Hepatocyte (in vitro differentiated cells): ENCODE measurements at places on chromosomes 4 and X.

- DNase-seq = no peak
Observed at GRCh38 chr4:78355306-78355705, 196.3 kb upstream of the ANXA3 start.

DNA sequence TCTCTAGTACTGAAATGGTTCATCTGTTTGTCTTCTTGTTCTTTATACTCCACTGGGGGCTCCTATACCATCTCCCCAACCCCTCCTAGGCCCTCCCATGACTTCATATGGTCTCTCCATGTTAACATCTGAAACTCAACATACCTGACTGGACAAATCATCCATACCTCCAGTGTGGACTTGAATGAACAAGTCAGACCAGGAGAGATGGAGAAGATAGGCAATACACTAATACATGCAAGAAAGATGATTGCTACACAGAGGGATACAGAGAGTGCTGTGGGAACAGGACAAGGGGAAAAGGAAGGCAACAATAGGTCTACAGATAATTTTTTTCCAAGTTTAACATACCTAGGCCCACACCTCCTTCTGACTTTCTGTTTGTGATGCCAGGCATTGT is 175.1 kb downstream of the FHIP1A start:
- DNase-seq = no peak

DNA sequence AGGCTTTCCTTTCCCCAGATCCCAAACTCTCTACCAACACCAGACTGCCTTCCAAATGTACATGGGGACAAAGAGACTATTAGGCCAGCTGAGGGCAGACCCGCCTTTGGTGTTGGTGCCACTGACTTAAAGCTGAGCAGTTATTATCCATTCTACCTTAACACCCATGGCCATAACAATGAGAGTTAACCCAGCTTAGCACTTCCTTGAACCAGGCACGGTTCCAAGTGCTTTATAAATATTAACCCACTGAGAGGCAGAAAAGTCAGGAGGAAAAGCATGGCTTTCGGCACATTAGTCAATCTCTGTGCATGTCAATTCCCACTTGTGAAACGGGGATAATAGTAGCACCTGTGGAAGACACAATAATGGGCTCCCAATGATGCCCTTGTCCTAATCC is 243.1 kb upstream of the ANXA3 start:
- DNase-seq = no peak

GRCh38 chr4:129614611-129615010 is 518.7 kb downstream of the C4orf33 start:
- no peak for DNase-seq

- DNase-seq = peak; percentile 45
Observed at GRCh38 chrX:97389761-97390192, 506.1 kb downstream of the RPA4 start.

DNA sequence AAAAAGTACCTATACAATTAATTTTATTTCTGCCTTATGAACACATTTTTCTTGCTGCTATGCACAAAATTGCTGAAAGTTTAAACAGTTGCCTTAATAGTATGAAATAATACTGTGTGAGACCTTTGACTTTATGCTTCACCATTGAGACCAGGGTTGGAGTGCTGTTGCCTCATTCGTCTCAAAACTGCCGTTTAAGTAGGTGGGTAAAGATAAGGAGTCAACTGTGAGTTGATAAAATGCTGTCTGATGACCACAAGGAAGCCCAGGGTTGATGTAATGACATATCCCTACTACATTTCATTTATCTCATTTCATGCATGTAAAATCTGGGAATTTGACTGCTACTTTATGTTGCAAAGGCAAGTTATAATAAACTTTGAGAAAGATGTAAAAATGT is 23.4 kb downstream of the STK26 start:
- DNase-seq = no peak

GRCh38 chrX:76148753-76149152 is 24.1 kb upstream of the PBDC1 start:
- DNase-seq = peak; percentile 12

GRCh38 chrX:153631907-153632594 is 15.0 kb upstream of the DUSP9 start:
- no peak for DNase-seq

DNA sequence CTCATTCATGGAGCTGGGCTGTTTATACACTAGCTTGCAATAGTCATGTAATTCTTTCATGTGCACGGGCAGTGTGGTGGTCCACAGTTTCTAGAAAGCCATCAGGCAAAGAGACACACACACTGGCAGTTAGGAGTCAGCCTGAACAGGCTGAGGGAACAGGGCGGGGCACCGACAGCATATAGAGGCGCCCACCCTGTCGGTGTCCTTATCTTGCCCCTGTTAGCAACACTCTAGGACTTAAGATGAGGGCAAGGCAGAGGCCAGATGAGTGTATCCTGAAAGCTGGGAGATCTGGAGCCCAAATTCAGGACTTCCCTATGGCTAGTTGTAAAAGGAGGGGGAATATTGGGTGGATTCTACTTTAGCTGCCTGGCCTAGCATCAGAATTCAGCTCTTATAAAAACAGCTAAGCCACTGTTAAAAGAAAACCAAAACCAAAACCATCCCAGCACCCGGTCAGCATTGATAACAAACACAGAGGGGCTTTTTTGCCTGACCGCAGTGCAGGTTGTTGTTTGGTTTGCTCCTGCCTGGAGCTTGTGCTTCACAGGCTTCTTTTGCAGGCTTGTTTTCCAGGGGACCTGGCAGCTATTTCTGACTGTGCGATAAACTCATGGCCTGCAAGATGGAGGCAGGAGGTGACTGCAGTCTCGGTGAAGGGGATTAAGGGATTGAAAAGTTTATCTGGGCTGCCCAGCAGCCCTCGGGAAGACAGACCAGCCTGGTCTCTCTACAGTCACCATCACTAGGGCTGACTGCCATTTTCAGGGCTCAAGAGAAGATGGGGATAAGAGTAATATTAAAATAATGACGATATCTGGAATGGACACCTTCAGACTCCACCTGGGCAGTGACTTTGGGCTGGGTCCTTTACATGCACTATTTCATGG is 638.9 kb downstream of the MID1IP1 start:
- DNase-seq = no peak

- DNase-seq = no peak
Observed at GRCh38 chr4:110527156-110527555, 51.2 kb downstream of the ENPEP start.

- peak; percentile 38 for DNase-seq
Observed at GRCh38 chr4:150582873-150583286, 929 bp downstream of the MAB21L2 start.

DNA sequence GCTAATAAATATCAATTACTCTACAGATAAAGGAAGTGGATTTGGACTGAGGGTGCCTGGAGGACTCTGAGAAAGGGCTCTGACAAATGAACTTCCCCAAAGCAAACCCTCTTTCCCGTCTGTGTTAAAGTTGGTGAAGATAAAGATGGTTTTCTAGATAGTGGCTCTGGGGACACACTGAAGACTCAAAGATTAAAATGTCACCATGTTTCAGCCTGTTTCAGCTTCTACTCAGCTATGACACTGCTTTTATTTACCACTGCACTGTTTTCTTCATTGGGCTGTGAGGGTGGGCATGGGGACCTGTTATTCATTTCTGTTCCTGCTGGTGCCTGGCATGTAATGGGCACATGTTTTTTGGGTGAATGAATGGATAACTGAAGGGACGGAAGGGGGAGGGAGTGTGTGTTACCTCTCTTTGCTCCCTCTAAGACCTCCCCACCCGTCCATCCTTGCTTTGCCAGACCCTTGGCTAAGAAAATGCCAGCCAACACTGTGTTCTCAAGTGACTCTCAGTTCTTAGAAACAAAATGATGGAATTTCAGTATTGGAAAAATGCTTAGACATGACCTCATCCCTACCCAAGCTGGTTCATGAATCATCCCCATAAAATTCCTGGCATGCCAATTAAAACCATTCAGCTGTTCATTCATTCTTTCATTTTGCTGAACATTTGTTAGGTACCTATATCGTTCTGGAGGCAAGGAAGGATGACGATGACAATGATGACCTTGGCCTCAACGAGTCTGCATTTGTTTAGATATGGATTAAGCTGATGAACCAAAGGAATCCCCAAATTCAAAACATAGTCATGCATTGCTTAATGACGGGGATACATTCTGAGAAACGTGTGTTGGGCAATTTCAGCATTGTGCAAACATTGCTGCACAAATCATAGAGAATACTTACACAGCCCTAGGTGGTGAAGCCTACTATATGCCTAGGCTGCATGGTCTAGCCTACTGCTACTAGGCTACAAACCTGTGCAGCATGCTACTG is 13.4 kb upstream of the STK32B start:
- peak; percentile 42 for DNase-seq

GRCh38 chrX:110210417-110211139 is 107.3 kb downstream of the AMMECR1 start:
- no peak for DNase-seq

DNA sequence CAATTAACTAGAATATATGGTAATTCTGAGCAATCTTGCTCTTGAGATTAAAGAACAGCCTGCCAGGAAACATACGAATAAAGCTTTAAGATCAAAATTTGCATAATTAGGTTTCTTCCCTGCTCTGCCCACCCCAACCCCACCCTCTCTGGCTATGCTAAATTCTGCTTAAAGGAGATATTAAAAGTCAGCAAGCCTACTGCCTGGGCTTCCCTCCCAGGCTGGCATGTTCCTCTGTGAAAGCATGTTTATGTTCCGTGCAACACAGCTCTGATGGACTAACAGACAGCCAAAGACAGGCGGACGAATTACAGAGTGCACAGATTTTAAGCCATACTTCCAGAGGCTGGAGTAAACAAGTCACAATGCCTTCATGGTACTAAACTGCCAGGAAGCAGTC is 28.4 kb downstream of the CD99L2 start:
- DNase-seq = no peak

DNA sequence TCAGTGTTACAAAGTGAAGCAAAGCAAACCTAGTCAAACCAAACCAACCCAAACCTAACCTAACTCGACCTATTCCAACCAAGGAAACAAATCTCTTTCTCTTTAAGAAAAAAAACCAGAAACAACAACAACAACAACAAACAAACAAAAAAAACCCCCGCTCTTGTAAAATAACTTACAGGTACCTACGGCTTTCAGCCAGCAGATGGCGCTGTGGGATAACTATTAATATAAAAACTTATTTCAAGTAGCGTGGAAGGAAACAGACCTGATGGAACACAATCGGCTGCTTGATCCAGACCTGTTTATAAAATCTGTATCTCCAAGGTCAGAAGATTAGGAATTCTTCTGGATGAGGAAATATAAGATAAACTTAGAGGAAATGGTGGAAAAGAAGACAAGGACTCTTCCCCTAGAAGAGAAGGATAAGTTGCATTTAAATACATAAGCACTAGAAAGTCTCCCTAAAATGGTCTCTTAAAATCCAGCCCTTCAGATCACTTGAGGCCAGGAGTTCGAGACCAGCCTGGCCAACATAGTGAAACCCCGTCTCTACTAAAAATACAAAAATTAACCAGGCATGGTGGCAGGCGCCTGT is 34.4 kb upstream of the CDKL5 start:
- DNase-seq = peak; percentile 84

DNA sequence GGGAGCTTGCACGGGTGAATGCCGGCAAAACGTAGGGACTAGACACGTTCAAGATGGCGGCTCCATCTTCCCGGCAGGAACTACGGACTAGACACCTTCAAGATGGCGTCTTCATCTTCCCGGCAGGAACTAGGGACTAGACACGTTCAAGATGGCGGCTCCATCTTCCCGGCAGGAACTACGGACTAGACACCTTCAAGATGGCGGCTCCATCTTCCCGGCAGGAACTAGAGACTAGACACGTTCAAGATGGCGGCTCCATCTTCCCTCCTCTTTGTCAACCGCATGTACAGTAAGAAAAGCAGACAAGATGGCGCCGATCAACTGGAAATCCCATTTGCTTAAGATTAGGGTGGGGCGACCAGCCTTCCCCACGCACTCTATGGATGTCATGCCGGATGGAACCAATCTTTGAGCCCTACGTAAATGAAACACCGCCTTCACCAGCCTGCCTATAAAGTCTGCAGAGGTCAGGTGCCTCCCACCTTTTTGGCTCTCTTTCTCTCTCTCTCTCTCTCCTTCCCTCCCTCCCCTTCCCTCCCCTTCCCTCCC is 222.4 kb downstream of the CRLF2 start:
- peak; percentile 48 for DNase-seq

GRCh38 chr4:1512051-1512737 is 106.0 kb upstream of the NKX1-1 start:
- DNase-seq = no peak

GRCh38 chrX:40964008-40964407 is 121.2 kb upstream of the USP9X start:
- no peak for DNase-seq

GRCh38 chr4:99447513-99447912 is 12.4 kb upstream of the ADH7 start:
- DNase-seq = no peak

DNA sequence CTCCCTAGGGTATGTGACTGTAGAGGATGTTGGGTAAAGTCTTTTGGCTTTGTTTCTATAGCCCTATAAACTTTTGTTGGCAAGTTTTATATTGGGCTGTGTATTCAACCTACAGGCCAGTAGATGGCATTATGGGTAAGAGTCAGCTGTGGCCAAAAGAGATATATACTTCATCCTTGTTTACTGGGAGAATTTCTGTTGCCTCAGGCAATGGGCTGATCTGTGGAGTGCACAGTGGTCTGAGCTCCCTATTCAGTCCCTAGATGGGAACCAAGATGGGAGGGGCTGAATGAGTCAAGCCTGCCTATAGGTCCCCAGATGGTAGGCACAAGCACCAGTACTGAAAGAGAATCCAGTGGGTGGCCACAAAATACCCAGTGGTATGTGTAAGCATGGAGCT is 580.6 kb downstream of the EPHA5 start:
- peak; percentile 10 for DNase-seq

DNA sequence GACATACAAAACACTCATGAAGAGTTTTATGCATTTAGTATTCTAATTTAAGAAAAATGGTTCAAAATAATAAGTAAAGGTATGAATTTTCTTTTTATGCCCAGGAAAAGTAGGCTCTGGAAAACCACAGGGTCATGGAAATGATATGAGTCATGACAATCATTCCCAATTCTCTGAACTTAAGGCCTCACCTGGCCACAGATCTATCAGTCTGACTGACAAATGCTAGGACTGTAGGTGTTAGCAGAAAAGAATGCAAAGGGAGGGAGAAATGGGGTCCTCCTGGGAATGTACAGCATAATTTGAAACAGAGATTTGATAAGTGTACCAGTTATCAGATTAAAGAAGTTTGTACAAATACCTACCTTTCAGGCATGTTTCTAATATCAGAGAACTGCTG is 270.5 kb upstream of the ARSJ start:
- no peak for DNase-seq

- DNase-seq = no peak
Observed at GRCh38 chrX:80810365-80810978, 795 bp upstream of the BRWD3 start.

DNA sequence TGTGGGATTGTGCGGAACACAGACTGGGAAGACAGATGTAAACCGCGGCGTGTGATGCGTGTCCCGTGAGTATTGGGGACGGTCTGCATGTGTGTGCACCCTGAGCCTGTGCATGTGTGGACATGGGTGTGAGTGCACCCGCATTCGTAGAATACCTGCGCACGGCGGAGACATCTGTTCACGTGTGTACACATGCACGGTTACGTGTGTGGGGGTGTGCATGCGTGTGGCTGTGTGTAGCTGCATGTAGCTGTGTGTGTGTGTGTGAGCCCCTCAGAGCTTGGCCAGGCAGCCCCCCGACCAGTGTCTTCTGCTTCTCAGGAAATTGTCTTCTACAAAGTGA is 19.6 kb downstream of the ATP5ME start:
- no peak for DNase-seq
